ENCODE measurements at places on chromosomes 6 and 20.

- peak; percentile 25 for DNase-seq
These were observed 8.6 kb upstream of the IP6K3 start for GRCh38 chr6:33755070-33755869.

- DNase-seq: peak; percentile 65
These were observed 53.3 kb upstream of the DACT2 start for GRCh38 chr6:168372889-168373288.

- no peak for DNase-seq
These were observed at the start of gene RNF39 for GRCh38 chr6:30075094-30075789. Gene RNF39 (minus strand): TSS chr6:30075769. CDS start chr6:30075585, 184 bp downstream.

GRCh38 chr20:32315399-32315798 is 37.9 kb downstream of the KIF3B start:
- no peak for DNase-seq

- no peak for DNase-seq
These were observed 89.1 kb downstream of the AIG1 start for GRCh38 chr6:143149771-143150170.

- DNase-seq: no peak
These were observed 12.4 kb downstream of the LY86 start for GRCh38 chr6:6600875-6601274.

- no peak for DNase-seq
These were observed 1675.8 kb downstream of the HACE1 start for GRCh38 chr6:103183831-103184411.

DNA sequence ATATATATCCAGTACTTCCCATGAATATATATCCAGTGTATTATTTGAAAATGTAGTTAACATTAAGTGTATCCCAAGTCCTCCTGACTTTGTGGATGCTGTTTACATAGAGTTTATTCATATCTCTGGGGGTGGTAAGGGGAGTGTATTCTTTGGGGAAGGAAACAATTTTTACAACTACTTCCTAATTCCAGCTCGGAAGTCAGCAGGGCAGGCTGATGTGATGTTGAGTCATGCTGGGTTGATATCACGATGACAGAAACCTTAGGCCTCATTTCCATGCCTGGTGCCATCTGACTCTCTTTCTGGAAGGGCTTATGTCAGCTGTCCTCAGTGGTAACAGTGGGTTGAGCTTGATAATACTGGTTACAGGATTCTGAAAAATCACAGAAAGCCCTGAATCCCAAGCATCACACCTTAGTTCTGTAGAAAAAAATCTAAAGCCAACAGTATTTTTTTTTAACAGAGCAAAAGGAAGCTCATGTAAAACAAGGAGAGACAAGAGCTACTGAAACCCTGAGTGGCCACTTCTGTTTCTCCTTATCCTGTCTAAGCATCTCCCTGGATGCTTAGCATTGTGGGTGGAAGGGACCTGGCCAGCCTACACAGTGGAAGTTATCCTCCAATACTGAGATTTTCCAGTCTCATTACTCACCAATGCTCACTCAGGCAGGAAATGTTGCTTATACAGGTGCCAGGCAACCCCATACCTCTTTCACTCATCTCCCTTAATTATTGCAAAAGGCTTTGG is 75.2 kb upstream of the IYD start:
- no peak for DNase-seq

Measured in NCI-H1417 treated with DMSO at 0.1 percent for 48 hours (cell line).